Pulmonary artery endothelial cell (primary cell): ENCODE measurements at places on chromosomes 5 and 9.

DNA sequence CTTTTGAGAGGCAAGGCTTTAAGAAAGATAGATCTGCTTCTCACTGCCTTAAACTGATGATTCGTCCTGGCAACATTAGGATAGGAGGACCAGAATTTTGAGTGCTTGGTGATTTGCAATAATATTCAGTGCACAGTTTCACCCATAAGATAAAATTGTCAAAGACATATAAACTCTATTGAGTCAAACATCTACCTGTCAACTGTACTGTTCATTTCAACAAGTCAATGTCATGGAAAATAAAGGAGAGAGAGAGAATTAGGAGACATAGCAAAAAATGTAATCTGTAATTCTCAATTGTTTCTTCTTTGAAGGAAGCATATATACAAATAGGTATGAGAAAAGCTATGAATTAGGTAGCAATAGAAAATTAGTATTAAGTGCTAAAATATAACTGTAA is 237.2 kb downstream of the CDH12 start:
- DNase-seq, result no peak

DNA sequence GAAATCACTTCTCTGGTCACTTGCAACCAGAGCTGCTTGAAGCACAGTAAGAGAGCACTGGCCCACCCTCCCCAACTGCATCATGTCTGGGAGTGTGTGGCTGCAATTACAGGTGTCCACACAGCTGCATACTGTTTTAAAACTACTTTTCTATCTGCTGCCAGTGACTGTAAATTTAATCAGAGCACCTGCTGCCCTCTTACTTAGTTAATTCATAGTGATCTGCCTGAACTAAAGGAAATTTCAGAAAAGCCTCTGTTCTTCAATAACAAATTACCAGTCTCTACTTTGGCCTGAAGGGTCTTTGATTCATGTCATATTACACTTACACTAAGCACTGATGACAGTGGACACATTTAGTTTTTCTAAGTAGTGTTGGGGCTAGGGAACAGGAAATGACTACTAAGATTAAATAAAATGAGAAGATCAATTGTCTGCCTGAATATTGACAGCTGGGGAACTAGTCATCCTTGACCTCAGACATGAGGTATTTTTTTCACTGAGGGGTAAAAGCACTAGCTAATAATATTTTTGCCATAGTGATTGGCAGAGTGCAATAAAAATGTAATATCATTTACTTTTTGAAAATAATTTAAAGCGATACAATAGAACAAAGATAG is 788.9 kb upstream of the GRAMD2B start:
- no peak for DNase-seq

GRCh38 chr5:34826347-34826746 is 12.6 kb upstream of the TTC23L start:
- no peak for DNase-seq

GRCh38 chr5:159518371-159518770 is 188.1 kb upstream of the IL12B start:
- no peak for DNase-seq

DNA sequence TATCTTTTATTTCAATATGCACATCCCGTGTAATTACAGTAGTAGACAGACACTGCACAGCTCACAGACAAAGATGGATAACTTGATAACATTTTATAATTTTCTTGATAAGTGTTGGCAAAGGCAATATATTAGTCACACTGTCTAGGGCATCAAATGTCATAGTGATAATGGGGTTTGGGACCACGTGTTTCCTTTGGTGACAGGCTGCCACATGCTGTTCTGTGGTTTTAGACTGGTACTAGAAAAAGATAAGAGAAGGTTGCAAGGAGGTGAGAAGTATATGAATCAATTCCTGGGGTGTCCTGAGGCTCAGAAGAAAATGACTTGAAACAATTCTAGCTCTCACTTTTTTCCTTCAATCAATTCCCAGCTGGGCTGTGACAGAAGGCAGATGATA is 258.8 kb upstream of the CHD1 start:
- DNase-seq, result no peak

DNA sequence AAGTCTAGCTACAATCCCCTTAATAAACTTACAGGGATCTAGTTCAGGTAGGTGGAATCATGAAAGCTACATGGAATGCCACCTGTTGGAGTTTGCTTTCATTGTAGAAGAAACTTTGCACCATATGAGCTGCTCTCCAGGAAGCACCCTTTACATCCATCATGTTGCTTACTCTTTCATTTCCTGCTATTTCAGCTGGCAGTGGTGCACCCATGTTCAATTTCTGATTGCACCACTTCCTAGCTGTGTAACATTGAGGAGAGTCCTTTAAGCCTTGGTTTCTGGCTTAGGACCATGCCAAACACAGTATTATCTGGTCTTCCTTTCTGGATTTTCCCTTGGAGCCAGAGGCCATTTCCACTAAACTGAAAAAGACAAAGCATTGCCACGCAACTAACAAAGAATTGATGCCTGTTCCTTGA is 123.3 kb upstream of the SLC12A2 start:
- DNase-seq, result peak; percentile 87

DNA sequence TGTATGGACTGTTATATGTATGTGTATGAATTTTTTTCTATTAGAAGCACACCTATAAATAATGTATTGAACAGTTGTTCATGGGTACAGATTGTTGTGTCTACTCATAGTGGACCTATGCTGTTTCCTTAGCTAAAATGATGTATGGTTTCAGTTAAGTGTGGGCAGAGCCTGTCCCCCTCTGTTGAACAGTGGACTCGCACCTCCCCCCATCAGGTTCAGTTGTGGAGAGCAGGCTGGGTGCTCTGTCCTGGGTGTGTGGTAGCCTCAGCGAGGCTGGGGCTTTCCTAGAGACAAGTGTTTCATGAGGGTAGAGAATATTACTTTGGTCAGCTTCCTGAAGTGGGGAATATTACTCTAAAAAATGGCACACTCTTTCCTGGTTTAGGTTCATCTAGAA is 47.4 kb upstream of the LRRTM2 start:
- DNase-seq, result no peak

DNA sequence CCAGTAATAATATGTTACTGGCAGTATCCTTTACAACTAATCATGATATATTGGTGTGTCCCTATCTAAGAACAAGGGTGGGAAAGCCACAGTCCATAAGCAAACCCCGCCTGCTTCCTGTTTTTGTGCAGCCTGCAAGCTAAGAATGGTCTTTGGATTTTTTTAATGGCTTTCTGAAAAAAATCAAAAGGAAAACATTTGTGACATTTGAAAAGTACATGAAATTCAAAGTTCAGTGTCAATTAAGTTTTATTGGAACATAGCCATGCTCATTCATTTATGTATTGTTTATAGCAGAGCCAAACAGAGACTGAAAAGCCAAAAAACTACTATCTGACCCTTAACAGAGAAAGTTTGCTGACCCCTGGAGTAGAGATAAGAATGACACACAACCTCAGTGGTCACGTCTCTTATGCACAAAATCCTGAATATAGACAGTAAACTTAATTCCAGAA is 12.8 kb upstream of the TMEM245 start:
- DNase-seq, result no peak

DNA sequence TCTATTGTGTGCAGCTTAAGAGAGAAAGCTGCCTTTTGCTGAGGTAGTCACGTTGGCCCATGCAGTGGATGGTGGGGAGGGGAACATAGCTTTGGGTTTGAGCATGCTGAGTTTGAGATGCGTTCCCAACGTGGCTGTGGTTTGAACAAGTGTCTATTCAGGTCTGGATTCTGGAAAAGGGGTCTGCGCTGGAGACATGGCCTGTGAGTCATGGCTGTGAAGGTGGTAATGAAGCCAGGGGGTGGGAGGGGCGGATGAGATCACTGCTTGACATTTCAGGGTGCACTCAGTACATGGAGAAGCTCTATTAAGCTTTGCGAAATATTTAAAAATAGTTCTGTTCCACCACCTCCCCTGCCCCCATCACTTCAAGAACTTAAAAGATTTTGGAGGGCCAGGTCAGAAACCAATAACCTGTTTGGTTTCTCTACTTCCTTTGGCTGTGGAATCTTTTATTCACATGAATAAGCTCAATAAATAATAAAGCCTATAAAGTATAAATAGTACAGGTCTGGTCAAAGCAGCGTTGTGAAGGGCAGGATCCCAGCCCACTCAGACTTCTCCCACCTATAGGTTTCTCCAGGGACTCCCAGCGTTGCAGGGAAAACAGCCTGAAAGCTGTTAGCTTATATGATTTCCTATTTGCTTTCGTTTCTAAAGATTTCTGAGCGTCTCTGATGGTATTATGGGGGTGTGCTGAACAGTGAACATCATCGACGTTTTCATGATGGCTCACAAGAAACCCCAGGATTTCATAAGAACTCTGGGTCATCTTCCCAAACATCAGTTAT is 189.9 kb downstream of the NSG2 start:
- DNase-seq, result no peak

DNA sequence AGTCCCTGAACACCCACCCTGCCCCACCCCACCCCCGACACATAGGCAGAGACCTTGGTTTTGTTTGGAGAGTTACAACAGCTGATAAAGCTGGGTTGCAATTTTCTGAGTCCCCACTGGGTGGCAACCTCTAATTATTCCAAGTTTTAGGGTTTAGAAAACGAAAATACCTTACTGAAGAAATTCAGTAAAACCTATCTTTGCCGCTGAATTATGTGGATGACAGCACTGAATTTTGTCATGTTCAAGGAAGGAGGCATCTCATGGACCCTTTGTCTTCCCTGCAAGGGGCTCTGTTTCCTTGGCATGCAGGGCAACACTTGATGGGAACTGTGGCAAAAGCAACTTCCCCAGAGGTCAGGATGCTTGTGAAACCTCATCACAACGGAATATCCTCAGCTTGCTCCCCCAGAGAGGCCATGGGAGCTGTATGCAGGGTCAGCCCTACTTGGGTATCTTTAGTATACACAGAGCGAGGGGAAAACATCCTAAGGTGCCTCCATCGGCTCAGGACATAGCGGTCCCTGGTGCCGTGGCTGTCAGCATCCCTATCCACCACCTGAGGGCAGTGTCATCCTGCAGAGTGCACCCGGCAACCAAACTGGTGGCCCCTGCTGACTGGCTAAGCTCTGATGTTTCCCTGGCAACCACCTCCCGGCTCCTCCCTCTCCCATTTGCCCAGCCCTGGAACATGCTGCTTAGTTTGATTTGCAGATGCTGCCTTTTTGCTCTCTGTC is 123.1 kb downstream of the RXRA start:
- DNase-seq, result peak; percentile 84

GRCh38 chr5:137566118-137566541 is 67.0 kb upstream of the SPOCK1 start:
- no peak for DNase-seq

DNA sequence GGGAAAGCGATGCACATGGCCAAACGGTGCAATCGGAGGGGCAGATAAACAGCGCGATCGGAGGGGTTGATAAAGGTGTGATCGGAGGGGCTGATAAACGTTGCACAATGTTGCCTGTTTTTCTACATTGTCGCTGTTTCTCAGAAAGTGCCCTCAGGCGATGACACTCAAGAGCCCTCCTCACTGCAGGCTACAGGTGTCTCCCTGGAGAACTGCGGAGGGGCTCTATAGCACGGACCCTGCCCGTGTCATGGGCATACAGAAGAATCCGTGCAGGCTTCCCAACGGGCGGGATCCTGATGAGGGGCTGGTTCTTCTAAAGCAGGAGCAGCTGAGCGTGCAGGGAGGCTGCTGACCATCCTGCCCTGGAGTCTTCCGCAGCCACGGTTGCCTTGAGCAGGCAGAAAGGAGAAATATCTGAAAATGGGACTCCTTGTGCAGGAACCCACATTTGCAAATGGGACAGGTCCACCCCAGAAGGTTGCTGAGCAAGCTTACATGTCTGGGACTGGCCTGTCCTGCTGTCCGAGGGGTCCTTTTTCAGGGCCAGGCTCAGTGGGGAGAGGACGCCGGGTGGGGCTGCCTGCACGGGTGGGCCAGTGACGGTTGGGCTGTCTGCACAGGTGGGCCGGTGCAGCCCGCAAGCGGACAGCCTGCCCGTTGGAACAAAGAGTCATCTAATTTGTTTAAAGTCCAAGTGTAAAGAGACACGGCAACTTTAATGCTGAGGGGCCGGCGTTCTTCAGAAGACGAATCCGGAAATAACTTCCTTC is 25.1 kb upstream of the LPCAT1 start:
- no peak for DNase-seq

DNA sequence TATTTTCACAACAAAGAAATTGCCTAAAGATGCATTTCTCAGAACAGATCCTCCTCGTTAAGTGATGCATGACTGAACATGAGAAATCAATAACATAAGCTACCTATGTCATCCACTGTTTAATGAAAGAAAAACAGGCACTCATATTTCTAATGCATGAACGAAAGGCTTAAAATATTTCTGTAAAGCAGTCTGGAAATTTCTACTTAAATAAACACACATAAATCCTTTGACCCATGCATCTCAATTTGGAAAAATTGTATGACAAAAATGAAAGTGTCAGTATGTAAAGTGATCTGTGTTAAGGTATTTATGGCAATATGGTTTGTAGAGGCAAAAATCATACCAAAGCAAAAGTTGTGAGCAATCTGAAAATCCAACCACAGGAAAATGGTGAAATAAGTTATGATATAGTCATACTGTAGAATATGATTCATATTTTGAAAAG is 399.2 kb upstream of the GRAMD2B start:
- no peak for DNase-seq

DNA sequence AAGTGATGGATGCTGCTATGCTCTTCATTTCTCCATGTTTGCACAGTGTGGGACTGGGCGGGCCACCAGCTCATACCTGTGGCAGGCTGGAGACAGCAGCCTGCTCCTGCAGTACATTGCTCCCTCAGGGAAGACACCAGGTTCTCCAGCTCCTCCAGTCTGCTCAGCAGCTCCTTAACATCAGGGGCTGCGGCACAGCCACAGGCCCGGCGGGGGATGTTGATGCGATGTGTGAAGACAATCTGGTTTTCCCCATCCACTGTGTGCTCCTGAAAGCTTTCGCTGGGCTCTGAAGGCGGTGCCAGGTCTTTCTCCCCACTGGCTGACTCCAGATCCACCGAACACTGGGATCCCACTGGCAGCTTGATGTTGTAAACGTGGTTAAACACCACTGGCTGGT is 27.5 kb downstream of the TNC start:
- DNase-seq, result no peak

DNA sequence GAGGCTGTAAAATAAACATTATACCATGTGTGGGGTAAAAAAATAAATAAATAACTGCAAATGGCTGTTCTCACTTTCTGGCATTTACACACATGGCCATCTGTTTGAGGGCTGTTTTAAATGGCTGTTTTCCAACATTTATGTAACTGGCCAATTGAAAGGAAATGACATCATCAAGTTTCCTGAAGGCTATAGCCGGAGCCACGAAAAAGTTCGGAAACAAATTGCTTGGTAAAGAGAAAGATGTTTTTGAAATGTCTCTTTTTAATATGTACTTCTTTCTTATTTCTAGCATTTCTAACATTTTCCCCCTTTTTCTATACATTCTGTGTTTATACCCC is 95.4 kb upstream of the DAB2 start:
- DNase-seq, result peak; percentile 90

GRCh38 chr5:110790673-110791072 is 51.9 kb downstream of the SLC25A46 start:
- DNase-seq, result no peak

- no peak for DNase-seq
Observed at GRCh38 chr9:128203707-128204551, 750 bp downstream of the DNM1 start.

GRCh38 chr5:65760504-65761275 is 38.7 kb downstream of the NLN start:
- DNase-seq, result peak; percentile 66
